Kidney capillary endothelial cell (primary cell): ENCODE measurements at places on chromosomes 4 and X.

DNA sequence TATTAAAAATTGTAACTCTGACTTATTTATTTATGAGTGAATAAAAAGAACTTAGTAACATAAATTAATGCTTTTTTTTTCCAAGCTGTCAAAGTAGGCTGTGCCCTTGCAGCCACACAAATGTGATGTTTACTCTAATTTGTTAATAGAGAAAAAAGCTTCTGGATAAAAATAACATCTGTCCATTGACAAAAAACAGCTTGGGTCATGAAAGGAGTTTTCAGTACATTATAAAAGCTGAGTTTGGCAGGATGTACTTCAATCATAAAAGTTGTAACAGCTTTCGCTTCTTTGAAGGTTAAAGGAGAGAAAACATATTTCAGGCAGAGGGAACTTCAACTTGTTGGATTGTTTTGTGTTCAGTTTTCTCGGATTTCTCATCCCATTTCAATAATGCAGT is 105.6 kb downstream of the SLC4A4 start:
- DNase-seq, result no peak

- no peak for DNase-seq
Observed at GRCh38 chrX:113539599-113540356, 699.1 kb upstream of the AMOT start.

GRCh38 chrX:131424895-131425294 is 119.0 kb upstream of the OR13H1 start:
- DNase-seq, result no peak

DNA sequence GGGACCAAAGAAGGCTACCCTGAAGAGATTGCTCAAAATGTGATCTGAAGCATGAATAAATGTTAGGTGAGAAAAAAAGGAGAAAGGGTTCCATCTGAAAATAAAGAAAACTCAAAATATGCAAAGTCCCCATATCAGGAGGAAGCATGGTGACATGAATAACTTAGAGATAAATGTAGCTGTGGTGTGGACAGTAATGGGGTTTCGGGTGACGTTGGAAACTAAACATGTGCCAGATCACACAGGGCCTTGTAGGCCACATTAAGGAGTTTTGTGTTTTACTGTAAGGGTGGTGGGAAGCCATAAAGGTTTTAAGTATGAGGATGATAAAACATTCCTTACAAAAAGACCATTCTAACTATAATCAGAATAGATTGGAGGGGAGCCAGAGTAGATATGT is 40.3 kb upstream of the ACSL4 start:
- DNase-seq, result no peak

- no peak for DNase-seq
Observed at GRCh38 chrX:78643874-78644273, 15.3 kb downstream of the RTL3 start.

GRCh38 chr4:124958847-124959246 is 246.3 kb upstream of the ANKRD50 start:
- no peak for DNase-seq

GRCh38 chr4:89301902-89302301 is 5.7 kb downstream of the GPRIN3 start:
- no peak for DNase-seq

GRCh38 chr4:105895583-105896460 is 551 bp downstream of the NPNT start:
- DNase-seq, result no peak

DNA sequence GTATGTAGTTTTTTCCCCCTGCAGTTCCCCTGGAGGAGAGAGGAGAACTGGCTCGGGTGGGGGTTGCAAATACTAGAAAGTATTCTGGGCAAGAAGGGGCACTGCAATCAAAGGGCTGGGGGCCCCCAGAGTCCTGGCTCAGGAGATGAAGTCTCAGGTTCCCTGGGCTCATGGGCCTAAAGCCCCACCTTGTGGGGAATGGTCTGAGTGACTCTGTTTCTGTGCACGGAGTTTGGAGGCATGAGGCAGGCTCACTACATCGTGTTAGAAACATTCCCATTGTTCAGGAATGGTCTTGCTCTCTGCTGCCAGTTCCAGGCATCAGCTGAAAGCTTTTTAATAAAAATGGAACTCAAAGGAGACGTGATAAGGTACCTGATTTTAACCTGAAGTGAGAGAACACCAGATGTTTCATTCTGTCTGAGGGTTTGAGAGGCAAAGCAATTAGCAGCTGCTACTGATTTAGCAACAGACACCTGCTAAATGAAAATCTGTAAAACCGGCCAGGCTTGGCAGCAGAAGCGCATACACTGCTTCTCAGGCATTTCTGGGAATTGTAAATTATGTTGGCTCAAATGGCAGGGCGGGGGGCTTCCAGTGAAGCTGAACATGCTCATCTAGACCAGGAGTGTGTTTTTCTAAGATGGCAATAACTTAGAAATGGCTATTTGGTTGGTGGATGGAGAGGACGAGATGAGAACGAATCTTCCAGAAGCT is 122.7 kb downstream of the TMEM164 start:
- DNase-seq, result no peak

- DNase-seq, result no peak
Observed at GRCh38 chrX:136856551-136856950, 24.0 kb downstream of the RBMX start.
